Left renal cortex interstitium (tissue), 4 donors: ENCODE measurements at places on chromosomes 1 and 21.

DNA sequence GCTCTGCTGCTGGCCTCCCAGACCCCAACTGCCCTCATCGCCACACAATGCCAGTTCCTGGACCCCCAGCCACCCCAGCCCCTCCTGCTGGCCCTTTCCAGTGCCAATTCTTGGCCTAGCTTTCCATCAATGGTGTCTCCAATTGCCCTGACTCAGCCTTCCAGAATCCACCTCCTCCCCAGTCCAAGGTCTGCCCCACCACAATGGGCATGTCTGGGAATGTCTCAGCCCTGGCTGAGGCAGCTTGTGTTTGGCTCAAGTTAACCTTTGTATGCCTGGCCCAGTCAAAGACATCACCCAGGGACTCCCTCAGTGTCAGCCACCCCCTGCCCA, 16.4 kb downstream of the ALDH4A1 start:
- no peak for DNase-seq

DNA sequence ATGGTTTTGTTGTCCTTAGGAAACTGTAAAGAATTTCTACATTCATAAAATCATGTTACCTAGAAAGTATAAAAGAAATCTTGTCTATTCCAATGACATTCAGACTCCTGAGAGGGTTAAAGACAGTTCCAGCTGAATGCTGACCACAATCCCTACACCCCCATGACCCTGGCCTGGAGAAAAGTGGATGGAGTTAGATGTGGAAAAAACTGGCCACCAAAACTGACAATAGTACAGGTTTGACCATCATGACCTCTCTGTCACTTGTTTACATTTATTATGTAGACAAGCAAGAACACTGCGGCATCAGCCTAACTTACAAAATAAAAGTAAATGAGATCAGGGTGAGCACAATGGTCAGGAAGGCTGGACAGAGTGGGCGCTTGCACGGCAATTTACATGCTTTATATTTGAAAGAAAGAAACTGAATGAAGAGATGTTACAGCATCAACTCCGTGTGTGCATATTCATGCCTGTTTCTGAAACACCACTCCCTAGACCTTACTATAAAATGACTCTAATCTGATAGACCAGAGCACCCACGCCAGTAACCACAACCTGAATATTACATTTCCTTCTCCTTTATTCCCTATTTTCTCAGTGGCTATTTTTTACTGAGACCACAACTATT, 116.0 kb downstream of the ESRRG start:
- no peak for DNase-seq

- DNase-seq, result no peak
Measured at GRCh38 chr1:31764312-31765040, at the start of gene ADGRB2. Gene ADGRB2, minus strand, starts transcription at chr1:31764340. Its CDS starts 7,119 bp downstream, at chr1:31757221.

DNA sequence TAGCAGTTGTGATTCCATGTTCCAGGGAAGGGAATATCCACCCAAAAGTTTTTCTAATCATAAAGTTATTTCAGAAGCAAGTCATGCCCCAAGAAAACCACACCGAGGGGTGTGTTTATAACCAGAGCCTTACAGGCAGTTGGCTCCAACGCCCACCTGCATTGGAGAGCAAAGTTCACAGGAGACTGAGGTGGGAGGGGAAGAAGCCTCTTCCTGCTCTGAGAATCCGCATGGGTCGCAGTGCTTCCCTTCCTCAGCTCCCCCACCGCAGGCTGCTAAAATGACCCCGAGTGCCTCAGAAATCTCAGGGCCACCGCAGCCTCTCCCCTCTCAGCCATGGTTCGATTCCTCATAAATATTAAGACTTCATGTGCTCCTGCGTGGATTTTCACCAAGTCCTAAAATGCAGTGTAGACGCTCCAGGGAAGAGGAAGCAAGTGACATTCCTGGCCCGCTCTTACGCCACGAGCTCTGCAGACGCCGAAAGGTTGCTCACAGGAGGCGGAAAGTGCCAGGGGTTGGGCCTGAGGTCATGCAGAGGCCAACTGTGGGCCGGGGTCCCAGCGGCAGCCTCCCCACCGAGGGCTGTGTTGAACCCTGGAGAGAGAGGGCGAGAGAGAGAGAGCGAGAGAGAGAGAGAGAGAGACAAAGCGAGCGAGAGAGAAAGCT, 13.4 kb upstream of the SPSB1 start:
- no peak for DNase-seq

DNA sequence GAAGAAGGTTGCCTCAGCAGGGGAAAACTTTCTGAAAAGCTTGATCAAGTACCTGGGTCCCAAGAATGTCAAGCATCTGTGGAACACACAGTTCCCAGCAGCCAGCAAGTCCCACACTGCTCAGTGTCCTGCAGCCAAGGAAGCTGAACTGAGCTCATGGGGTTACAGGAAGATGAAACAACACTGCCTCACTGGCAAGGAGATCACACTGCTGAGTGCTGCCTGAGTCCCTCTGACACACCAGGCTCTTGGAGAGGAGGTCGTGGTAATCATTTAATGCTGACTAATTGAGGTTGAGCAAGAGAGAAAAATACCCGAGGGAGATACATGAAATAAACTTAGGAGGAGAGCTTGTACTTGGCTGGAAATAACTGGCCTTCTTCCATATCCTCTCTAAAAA, 75.2 kb downstream of the MPZL1 start:
- no peak for DNase-seq

DNA sequence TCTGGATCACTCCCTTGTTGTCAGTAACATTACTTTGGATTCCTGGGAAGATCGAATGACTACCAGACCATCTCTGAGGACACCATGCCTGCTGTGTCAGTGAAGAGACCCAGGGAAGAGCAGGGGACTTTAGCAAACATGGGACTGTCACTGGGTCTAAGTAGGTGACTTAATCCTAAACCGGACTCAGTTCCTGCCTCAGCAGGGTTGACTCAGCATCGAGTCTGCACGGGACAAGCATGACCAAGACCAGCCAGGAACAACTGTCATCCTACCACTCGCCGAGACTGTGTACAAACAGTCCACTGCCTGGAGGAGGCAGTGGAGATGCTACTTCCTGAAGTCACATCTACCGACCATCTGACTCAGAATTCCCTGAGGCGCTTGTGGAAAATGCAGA, 53.2 kb upstream of the RAB4A start:
- DNase-seq, result no peak

DNA sequence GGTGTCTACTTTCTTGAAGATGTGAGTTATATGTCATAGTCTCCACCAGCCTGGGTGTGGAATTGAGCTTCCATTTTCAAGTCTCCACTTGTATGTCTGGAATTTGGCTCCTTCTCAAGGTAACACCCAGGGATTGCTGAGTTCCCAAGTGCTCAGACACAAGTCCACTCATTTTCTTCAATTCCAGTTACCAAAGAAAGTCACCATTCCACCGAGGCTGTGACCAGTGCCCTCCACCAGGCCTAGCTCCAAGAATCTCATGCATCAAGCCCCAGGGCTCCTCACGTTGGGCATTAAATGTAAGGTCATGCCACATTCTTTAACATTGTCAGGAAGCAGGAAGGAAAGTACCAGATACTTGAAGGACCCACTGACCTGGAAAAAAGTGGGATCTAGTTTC, 2.4 kb upstream of the RAB4A start:
- no peak for DNase-seq

DNA sequence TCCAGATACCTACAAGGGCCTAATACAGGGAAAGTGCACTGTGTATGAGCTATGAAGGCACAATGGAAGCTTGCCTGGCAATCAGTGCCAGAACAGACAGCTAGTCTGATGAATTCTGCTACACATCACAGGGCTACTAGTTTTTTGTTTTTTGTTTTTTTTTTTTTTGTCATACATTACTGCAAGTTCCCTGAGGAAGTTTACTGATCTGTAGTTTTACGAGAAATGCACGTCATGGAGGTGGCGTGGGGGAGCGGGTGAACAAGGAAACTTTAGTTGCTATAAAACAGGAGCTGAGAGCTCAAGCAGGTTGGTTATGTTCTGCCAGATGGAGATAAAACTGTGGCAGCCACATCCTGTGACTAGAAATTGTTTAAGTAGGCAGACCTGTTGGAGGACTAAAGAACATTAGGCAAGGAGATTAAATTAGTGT, 17.7 kb downstream of the PTPRC start:
- peak; percentile 13 for DNase-seq

- DNase-seq, result no peak
Measured at GRCh38 chr1:216907100-216907499, 183.9 kb upstream of the ESRRG start.

- no peak for DNase-seq
Measured at GRCh38 chr1:222892137-222892769, 77.4 kb downstream of the DISP1 start.

- DNase-seq, result no peak
Measured at GRCh38 chr1:185438936-185439335, 121.9 kb upstream of the IVNS1ABP start.

DNA sequence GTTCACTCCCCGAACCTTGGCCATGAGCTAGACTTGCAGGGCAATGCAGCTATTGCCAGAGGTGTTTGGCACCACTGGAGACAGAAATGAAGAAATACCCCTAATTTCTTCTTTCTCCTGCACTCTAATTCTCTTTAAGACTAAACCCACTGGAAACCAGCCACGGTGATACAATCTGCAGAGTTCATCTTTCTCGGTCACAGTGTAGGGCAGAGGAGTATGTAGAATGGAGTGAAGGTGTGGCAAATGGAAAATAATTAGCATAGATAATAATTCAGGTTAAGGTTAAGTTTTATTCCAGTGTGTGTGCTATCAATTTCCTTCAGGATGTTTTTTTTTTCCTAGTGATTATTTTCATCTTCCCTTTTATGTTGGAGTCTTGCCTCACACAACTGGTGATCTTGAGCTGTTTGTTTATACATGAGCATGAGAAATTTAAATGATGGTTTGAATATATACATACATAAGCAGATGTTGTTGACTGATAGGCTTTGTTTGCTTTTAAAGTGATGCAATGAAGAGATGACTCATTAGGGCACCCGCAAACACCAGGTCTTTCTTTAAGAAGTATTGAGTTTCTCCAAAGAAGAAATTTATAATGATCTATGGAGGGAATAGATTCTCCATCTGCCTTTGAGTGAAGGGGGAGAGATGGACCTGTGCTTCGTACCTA, 81.9 kb downstream of the SPATA17 start:
- no peak for DNase-seq

DNA sequence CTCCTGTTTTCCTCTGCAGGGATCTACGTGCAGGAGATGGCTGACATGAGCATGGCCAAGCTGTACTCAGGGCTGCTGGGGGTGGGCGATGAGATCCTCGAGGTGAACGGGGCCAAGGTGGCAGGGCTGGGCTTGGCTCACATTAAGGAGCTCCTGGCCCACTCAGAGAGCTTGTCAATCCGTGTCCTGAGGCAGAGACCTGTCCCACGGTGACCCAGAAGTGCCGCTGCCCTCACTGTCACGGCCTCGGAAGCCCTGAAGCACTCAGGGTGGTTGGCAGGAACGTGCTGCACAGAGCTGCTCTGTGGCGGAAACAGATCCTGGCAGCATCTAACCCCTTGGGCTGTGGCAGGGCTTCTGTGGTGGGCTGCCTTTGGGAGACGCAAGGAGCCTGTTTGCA, 37.6 kb downstream of the KIAA1614 start:
- no peak for DNase-seq

GRCh38 chr1:46522184-46522968, 29.1 kb downstream of the KNCN start:
- no peak for DNase-seq

DNA sequence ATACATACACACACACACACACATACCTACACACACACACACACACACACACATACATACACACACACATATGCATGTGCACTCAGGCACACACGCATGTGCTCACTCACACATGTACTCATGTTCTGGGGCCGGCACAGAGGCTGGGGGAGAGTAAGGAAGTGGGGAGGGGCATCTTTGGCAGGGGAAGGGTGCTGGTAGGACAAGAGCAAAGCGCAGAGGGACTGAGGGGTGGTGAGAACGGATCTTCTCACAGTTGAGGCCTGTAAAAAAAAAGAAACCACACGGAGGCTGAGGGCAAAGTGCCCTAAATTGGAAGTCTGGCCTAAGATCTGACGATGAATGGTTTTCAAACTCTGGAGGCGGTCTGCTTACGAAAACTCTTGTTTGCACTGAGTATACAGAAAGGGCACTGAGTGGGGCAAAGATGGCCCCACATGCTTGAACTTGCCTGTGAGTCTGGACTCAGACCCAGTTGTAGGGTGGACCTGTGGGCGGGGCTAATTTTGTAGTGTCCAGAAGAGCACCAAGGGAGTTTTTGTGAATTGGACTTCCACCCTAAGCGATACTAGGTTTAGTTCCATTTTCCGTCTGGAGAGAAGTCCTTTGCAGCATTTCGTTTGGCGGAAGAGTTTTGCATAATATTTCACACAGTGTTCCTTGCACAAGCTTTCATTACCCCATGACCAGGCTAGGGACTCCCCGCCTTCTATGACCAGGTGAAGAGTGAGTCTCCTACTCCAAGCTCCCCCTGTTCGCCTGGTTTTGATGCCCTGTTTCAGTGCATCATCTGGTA, 79.3 kb upstream of the LYST start:
- no peak for DNase-seq

- DNase-seq, result no peak
Measured at GRCh38 chr1:107934578-107934977, 30.4 kb downstream of the VAV3 start.

DNA sequence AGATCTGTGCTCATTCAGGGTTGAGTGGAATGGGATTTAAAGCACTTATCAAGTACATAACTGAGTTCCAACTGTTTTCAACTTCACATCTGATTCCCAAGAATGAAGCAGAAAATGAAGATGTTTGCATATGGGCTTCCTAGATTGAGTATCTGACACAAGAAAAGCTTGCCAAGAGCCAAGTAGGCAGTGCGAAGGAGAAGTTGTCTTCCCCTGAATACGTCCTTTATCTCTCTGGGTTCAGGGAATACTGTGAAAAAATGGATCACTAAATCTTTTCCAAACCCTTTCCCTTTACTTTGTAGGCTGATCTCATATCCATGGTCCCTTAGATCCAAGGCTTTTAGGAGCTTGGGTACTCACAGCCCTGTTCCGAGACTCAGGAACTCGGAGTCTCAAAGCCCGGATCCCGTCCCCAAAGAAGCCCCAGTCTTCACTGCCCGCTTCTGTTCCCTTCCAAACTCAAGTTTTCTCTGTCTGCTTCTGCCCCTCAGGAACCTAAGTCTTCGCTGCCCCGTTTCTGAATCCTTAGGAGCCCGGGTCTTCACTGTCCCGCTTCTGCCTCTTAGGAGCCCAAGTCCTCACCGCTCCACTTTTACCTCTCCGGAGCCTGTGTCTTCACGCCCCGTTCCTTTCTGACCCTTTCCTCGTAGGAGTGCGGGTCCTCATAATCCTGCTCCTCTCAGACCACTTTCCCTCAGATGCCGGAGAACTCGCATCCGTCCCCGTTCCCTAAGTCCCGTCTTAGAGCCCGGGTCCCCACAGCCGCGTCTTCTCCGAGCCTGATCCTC, 616 bp downstream of the TAF12 start:
- DNase-seq, result no peak
